ENCODE measurements at places on chromosomes 16 and 17. TPM values are rescaled to one million over a fixed set of nuclear protein-coding genes. Genes with fewer than 3 reads are reported as not detected.

The CCL3 gene
- total RNA-seq = not detected

The TAT gene
- not detected for total RNA-seq

The TEKT1 gene
- not detected for total RNA-seq

The GPR142 gene
- not detected for total RNA-seq

The PPP1R27 gene
- total RNA-seq = not detected

The ALOX15 gene
- total RNA-seq = not detected

The HSPB9 gene
- total RNA-seq = not detected

The CSF3 gene
- 1.6 TPM for total RNA-seq

The NPIPB6 gene
- total RNA-seq = 1.1 TPM

The C17orf78 gene
- not detected for total RNA-seq

The TMIGD1 gene
- total RNA-seq = not detected

The GDPD1 gene
- 2.6 TPM for total RNA-seq

The P2RX1 gene
- not detected for total RNA-seq

The KCNJ18 gene
- not detected for total RNA-seq

The IL4R gene
- 40.6 TPM for total RNA-seq

The ACAP1 gene
- total RNA-seq = not detected

All from vein endothelial cell (primary cell).